ENCODE measurements at places on chromosomes 11 and 22.

- no peak for DNase-seq
Observed at GRCh38 chr11:75248924-75249256, 8.3 kb downstream of the TPBGL start.

GRCh38 chr11:27894552-27894951 is 194.3 kb upstream of the BDNF start:
- DNase-seq, result no peak

DNA sequence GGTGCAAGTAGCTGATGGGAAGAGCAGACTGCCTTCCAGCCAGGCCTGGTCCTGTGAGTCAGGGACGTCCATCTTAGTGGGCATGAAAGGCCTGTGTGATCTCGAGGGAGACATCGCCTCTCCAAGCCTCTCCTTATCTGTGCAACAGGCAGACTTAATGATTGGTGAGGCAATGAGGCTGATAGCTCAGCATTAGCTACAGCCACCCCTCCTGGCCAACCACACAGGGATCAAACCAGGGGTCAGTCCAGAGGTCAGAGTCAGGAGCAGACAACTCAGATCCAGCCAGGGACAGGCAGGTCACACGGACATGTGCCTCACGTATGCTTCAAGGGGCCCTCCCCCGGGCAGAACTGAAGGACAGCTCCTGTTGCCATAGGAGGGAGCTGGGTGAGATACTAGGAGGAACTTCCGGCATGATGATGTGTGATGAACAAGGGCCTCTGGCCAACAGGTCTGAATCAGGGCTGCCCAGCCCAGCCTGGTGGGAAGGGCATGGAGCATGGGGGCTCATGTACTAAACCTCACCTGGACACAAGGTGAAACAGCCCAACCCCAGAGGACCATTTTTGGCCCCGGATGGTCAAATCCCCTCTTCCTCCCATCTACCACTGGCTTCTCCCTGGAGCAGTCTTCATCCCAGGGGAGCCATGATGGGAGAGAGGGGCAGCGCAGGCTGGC is 2.8 kb upstream of the APOC3 start:
- DNase-seq, result no peak

DNA sequence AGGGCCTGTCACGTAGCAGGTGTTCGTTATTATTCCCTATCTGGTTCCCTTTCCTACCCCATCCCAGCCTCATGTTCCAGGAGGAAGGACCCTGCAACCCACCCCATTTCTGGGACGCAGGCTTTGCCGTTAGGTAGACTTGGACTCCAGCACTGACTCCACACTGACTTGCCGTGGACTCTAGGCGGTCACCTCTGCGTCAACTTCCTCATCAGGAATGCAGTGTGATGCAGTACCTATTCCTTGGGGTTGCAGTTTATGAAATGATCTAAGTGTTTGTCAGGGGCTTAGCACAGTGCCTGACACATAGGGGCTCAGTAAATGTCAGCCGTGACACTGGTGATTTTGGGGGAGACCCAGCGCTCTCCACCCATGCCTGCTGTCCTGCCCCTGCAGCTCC is 16.8 kb downstream of the DGKZ start:
- DNase-seq, result no peak

DNA sequence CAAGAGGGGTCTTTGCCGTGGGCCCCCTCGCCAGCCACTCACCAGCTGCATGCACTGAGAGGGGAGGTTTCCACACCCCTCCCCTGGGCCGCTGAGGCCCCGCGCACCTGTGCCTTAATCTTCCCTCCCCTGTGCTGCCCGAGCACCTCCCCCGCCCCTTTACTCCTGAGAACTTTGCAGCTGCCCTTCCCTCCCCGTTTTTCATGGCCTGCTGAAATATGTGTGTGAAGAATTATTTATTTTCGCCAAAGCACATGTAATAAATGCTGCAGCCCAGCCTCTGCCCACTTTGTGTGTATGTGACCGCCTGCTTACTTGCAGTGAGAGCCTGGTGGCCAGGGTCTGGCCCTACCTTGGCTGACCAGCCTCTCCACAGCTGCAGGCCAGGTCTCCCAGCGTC is 2.8 kb upstream of the CRACR2B start:
- no peak for DNase-seq

DNA sequence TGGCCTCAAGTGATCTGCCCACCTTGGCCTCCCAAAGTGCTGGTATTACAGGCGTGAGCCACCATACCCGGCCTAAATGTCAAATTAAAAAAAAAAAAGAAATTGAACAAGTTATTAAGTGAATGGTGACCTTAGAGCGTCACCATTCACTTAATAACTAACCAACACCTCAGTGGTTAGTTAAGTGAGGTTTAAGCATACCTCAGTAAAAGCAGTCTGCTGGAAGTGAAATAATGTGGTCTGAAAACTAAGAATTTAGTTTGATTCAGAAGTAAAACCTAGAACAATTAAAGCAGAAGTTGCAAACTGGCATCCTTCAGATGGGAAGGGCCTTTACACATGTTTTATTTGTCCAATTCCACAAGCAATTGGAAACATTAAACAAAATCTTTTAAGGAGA is 71.5 kb downstream of the FCHSD2 start:
- no peak for DNase-seq

DNA sequence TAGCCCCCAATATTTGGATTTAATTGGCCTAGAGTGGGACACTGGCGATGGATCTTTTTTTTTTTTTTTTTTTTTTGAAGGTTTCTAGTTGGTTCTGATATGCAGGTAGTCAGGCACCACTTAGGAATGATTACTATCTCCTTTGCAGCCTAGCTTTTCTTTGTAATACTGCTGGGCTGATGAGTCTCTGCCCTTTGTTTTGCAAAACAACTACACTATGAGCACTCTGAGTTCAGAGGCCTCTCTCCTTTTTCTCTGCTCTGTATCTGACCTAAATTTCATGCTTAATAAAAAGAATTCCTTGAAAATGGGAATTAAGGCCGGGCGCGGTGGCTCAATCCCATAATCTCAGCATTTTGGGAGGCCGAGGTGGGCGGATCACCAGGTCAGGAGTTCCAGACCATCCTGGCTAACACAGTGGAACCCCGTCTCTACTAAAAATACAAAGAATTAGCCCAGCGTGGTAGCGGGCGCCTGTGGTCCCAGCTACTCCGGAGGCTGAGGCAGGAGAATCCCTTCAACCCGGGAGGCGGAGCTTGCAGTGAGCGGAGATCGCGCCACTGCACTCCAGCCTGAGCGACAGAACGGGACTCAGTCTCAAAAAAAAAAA is 1312.3 kb downstream of the FAM181B start:
- DNase-seq, result no peak

DNA sequence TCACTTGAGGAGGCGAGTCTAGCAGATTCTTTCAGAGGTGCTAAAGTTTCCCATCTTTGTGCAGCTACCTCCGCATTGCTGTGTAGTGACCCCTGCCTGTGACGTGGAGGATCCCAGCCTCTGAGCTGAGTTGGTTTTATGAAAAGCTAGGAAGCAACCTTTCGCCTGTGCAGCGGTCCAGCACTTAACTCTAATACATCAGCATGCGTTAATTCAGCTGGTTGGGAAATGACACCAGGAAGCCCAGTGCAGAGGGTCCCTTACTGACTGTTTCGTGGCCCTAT is 8.9 kb upstream of the SAMM50 start:
- DNase-seq, result no peak

- no peak for DNase-seq
Observed at GRCh38 chr22:46708766-46709330, 29.2 kb downstream of the CERK start.

GRCh38 chr11:118757876-118758399 is 33.0 kb downstream of the DDX6 start:
- DNase-seq, result no peak

GRCh38 chr11:75317446-75318122 is 33.9 kb downstream of the ARRB1 start:
- no peak for DNase-seq

GRCh38 chr11:92605667-92606066 is 363.8 kb upstream of the MTNR1B start:
- DNase-seq, result no peak

GRCh38 chr11:35951680-35952079 is 7.8 kb downstream of the LDLRAD3 start:
- DNase-seq, result no peak
